ENCODE measurements at places on chromosomes 2 and 18.

DNA sequence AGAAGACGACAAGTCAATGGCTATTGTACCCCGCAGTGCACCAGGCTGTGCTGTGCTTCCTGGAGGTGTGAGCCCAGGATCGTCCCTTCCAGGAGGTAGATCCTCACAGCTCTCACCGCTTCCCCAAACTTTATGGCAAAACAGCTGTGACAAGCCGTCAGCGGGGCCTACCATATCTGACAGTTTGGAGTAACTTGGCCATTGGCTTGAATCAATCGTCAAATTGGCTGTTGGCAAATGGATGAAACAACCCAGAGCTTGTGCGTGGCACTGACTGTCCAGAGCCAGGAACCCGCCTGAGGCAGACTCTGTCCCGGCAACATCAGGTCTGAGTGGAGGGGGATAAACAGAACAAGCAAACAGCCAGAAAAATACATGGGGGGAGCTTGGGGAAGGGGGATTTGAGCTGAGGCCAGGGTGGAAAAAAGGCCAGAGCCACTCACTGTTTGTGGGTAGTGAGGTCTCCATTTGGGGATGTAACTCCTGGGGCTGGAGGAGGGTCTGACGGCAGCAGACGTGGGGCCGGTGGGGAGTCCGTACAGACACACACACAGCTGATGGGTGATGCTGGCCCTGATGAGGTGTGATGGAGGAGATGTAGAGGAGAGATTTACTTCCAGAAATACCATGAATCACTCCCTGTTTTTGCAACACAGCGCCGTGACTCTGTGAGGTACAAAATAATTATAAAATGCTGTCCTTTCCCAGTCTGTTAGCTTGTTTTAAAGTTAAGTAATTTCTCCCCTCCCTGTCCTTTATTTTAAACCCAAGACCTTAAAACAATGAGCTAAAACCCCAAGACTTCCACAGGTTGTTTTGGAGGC is 174.8 kb downstream of the TWIST2 start:
- DNase-seq, result no peak

DNA sequence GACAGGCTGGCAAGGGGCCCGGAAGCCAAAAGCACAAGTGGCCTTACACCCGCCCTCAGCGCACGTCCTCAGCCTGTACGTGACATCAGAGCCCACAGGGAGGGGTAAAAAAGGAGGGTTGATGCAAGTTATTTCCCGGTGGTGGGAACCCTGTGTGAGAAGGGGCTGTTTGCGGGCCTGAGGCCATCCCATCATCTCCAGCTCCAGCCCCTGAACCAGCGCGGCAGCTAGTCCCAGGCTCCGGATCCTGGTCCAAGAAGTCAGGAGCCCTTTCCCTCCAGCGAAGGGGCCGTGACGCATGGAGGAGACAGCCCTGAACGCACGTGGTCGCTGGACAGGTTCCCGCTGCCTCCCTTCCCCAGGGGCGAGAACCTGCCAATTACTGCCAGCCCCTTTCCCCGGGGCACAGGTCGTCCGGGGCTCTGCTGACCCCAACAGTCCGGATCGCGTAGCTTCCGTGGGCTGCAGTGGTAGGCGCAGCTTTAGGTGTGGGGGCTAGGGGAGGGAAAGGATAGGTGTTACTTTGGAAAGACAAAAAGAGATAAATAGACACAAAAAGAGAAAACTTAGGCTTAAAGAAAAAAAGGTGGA is 1.3 kb upstream of the LRP2 start:
- peak; percentile 51 for DNase-seq

DNA sequence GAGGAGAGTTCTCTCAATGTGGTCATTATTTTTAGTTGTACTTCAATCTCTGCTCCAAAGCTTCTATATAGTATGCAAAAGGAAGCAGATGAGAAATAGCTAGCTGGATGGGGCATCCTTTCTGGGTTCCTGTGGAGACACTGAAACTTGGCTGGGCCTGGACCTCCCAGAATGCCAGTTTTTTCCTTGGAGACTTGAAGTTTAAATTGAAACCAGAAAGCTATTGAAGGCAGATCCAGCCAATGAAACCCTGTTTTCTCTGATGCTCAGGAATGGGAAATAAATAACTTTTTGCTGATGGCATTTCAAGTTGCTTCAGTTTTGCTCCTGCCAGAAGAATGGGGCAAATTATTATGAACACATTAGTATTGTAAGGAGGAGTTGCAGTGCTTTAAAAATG is 2.9 kb downstream of the SETBP1 start:
- DNase-seq, result no peak

DNA sequence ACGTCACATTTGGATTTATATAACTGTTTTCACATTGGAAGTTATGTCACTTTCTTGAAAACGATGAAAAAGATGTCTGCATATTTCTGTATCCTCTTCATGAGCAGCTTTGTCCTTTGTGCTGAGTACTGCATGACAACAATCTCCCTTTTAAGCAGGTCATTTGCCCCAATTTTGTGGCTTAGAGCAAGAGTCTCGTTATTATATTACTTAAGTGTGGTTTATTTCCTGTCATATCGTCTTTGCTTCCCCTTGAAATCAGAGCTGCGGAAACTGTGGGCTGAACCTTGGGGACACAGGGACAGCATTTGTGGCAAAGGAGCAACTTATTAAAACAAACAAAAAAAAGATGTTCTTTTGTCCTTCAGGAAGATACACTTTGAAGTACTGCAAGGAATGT is 254.0 kb upstream of the DSEL start:
- DNase-seq, result no peak

- DNase-seq, result no peak
Observed at GRCh38 chr2:35462226-35462998, 893.2 kb upstream of the CRIM1 start.

DNA sequence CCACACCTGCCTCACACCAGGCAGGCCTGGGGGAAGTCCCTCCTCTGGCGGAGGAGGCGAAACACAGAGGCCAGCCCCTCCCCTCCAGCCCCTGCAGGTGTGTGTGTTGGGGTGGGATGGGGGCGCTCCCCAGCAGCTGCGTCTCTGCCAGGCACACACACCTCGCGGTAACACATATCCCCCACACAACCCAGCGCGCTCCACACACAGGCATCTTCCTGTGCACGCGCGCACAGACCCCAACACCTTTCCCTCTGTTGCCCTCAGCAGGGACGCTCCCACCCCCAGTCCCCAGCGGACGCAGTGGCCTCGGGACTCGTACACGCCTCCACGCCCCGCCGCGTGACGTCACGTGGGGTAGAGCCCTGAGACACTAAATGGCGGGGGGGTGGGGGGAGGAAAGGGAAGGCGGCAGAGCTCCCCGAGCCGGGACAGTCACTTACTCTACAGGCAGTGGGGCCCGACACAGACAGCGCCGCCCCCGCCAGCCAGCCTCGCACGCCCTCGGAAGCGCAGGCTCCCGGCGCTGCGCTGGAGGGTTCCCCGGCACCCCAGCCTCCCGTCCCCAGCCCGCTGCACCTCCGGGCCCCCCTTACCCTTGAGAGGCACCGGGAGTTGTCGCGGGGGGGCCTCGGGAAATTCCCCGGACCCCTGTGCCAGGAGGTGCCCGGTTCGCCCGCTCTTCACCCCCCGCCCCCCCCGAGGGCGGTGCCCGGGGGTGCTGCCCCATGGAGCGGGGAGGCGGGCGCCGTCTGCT is at the start of gene WNT10A:
TSS of gene WNT10A (plus strand) at position 751 of the 757 bp plus-strand sequence. CDS start 144 bp downstream, outside the sequence.
- DNase-seq, result peak; percentile 79

- no peak for DNase-seq
Observed at GRCh38 chr2:213007290-213007838, 144.0 kb downstream of the IKZF2 start.

Measured in stimulated activated naive CD4-positive, alpha-beta T cell treated with Interleukin-2 at 50 U/mL for 16 hours (primary cell).